ENCODE measurements at places on chromosomes 5 and 9.

DNA sequence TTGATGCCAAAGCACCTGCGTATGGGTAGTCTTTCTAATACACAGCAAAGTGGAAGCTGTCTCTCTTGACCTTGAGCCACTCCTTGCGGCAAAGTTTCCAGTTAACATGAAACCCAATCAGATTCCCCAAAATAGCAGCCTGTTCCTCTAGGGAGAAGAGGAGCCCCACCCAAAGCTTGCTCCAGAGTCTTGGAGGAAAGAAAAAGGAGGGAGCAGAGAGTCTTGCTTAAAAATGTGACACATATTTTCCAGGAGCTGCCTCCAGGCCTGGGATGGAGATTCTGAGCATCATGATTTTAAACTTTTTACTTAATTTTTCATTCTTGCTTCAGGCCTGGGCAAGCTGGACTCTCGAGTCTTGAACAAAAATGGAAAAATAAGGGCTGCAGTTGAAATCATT, 223.5 kb upstream of the TNC start:
- DNase-seq = no peak

- DNase-seq = peak; percentile 86
These were observed 506.5 kb downstream of the ISL1 start for GRCh38 chr5:51889703-51890102.

GRCh38 chr9:124852121-124852828, 985 bp upstream of the WDR38 start:
- no peak for DNase-seq

GRCh38 chr5:174735498-174736330, 11.3 kb downstream of the MSX2 start:
- peak; percentile 52 for DNase-seq

DNA sequence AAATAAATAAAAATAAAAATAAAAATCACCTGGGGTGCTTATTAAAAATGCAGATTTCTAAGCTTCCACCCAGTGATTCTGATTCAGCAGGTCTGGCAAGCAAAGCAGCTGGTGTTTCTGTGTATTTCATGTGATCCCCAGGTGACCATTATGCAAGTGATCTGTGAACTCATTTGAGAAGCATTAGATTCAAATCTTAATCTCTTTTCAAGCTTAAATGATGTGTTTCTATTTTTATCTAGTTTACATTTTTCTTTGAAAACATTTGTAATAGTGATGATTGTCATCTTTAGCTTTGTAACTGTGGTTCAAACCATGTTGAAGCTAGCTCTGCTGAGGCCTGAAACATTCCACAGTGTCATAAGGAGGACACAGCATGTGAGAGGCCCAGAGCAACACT, 804.8 kb upstream of the ZNF608 start:
- DNase-seq = no peak

DNA sequence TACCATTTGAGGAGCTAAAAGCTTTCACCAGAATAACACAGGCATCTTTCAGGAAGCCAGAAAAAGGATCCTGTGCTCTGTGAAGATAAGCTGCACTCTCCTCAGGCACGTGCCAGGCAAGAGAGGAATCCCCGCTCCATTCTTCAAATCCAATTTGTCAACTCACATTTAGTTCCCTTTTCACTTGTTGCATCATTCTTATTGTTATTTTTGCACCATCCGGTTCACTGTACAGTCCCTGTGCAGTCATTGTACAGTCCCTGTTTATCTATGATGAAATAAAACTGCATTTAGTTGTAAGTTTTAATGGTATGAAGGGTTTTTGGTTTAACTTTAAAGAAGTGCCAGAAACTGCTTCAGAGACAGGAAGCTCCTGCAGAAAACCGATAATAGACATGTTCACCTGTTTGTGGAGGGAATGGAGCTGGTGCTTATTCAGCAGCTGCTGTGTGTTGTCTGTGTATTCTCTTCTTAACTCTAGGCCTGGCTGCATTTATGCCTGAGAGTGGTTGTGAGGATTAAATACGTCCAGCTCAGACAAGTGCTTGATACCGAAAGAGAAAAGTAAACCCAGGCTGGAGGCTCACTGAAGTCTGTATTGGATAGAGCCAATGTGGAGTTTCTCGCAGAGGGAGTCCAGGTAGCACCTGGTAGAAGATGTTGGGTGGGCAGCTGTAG, 22.4 kb downstream of the IFNW1 start:
- no peak for DNase-seq

DNA sequence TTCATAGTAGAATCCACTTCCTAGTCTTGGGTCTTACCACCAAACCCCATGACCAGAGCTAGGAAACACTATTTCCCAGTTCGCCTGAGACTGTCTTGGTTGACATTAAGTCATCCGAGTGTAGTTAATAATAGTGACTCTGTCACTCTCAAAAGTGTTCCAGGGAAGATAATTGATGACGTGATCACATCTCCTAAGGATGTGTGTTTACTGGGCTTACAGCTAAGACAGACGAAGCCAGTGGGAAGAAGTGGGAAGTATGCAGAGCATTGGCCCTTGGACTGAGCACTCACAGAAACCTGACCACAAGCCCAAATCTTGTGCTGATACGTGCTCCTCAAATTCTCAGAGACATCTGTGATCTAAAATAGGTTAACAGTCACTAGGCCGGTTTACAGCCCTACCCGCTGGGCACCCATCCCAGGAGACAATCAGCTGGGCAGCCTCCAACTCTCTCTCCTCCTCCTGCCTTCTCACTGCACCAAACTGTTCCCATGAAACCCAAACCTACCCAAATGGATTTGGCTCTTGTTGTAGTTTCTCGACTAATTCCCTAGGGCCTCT, 316.6 kb downstream of the TLE1 start:
- DNase-seq = no peak

DNA sequence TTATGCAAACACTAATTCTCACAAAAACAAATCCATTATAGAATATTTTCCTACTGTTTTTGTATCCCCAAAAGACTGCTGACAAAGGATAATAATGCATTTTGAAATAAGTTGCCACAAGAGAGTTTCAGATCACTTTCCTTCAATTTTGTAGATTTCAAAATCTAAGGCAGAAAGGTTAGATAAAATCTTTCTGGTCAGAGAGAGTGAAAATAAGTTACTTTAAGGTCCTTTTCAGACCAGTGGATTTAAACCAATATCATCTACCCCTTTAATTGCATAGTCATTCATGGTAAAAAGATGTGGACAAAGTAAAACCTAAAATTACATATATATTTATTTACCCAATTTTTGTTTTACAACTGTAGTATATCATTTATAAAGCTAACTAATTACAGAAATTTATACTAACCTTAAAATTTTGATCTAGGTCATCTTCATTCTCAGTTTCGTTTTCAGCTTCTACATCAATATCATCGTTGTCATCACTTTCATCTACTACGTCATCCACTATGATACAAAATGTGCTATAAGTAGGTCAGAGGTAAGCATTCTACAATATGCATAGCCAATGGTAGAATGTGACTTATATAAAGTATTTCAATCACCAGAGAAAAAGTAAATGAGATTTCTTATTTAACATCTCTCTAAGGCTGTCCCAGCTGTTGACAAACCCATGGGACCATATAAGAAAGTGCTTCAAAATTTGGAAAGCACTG, 95.7 kb downstream of the AGTPBP1 start:
- no peak for DNase-seq

DNA sequence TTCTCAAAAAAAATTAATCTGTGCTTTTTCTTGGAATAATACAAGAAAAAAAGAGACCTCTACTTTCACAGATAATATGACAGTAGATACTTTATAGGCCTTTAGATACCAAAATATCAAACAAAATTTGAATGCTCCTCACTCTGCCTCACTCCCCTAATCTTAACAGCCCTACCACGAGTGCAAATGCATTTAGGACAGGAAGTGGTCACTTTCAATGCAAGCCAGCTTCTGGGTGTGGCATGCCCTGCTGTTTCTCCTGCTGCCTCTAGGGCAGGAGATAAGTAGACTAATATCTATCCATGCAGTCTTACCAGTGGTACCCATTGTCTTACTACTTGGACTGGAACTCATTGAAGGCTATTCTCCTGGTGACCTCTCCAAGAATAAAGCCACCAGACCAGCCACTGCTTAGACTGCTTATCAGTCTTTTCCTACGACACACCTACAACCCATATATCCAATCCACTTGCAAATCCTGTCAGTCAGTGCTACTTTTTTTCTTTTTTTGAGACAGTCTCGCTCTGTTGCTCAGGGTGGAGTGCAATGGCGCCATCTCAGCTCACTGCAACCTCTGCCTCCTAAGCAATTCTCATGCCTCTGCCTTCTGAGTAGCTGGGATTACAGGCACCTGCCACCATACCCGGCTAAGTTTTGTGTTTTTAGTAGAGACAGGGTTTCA, 23.0 kb downstream of the FRRS1L start:
- DNase-seq = peak; percentile 18

DNA sequence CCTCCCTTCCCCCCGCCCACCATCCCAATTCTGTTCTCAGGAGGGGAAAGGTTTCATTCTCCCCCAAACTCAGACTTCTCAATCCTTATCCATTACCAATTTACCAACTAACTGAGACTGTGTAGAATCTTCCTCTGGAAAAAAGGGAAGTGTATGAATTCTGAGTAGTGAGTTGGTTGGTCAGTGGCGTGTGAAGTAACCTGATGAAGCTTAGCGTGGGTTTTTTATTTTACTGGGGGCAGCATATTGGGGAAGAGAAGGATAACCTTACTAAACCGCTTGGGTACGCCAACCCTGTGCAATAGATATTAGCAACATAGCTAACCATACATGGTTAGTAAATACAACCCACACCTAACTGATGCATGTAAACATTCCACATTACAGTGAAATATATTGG, 1.1 kb upstream of the DNAJC21 start:
- DNase-seq = no peak

GRCh38 chr5:136205941-136206340, 13.0 kb upstream of the SMIM32 start:
- no peak for DNase-seq

- no peak for DNase-seq
These were observed 260.3 kb upstream of the CDH10 start for GRCh38 chr5:24904981-24905517.

GRCh38 chr5:3456121-3456681, 139.4 kb upstream of the IRX1 start:
- no peak for DNase-seq

DNA sequence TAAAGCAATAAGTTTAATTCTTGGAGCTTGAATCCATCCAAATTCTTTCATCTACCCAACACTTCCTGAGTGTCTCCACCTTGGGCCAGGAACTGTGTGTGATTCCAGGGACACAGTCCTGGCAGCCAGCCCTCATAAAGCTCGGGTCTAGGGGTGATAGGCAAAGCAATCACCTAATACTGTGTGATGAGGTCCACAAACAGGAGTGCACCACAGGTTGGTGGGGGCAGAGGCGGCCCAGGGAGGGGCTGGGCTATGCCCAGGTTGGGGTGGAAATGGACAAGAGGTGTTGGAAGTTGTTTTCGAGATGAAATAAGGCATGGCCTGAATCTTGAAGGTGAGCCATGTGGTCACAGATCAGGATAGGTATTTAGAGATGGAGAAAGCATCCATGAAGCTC, 133.9 kb upstream of the PTCH1 start:
- no peak for DNase-seq

DNA sequence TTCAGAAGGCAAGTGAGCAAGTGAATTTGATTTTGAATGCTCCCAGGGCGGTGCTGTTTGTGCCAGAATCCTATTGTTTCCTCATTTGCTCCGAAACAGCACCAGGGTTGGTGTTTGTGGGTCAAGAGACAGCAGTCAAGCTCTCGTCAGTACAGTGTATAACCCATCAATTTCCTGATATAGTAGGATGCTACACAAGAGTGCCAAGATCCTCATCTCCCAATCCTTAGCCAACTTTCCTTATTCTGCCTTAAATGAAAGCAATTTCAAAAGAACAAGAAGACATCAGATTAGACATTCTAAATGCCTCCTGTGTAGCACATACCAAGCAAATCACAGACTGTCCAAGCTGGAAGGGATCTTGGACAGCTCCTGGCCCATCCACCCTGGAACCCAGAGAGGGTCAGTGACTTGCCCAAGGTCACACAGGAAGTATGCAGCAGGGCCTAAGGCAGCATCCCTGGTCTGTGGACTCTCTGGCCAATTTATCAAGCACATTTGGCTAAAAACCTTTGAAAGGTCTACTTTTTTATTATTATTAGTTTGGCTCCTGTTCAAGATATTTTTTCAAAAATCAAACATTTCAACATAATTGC, 4.5 kb downstream of the WHRN start:
- no peak for DNase-seq

DNA sequence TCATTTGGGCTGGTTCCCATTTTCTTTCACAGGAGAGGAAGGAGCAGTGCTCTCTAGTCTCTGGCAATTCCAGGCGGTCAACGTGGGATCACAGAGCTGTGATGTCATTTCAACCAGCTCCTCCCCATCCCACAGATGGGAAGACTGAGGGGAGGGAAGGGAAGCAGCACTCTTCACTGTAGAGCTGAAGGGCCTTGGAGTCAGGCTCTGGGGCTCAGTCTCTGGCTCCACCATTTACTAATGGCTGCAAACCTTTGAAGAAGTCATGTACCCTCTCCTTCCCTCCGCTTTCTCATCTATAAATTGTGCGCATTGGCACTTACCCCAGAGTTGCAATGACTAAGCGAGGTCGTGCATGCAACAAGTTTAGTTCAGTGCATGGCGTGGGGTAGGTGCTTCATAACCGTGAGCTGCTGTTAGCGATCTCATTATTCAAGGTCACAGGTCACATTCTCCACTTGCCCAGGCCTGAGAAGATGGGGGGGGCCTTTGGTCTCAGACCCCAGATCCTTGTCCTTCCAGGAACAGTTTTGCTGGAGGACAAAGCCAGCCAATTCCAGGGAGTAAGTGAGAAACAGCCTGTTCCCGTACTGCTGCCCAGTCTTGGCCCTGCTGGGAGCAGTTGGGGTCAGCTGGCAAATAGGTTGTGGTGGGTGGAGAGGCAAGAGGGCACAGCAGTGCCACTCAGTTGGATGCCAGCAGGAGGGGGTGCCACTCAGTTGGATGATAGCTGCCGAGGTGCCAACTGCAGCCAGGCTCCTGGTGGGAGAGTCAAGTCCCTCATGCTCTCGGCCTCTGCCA, 136.7 kb downstream of the RGS3 start:
- no peak for DNase-seq

- peak; percentile 77 for DNase-seq
These were observed 284.9 kb downstream of the TMEM38B start for GRCh38 chr9:105979290-105979689.

DNA sequence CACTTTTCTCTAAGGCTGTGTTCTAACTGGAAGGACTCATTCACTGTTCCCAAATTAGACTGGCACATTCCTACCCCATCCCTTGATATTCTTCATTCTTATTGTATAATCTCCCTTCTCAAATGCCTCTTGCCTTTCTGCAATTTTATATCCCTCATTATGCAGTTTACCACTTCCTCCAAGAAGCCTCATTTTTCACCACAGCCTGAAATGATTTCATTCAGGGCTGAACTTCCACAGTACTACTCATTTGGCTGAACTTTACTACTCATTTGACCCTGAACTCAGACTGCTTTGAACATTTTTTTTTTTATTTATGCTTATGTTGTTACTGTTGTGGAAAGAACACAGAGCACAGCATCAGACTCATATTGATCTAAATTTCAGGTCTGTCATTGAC, 32.7 kb downstream of the GRIA1 start:
- no peak for DNase-seq

GRCh38 chr9:108783731-108784495, 71.9 kb downstream of the ACTL7B start:
- no peak for DNase-seq

- DNase-seq = peak; percentile 60
These were observed 51.2 kb upstream of the TESK1 start for GRCh38 chr9:35553670-35554543.
